ENCODE measurements at places on chromosomes 4 and X.

DNA sequence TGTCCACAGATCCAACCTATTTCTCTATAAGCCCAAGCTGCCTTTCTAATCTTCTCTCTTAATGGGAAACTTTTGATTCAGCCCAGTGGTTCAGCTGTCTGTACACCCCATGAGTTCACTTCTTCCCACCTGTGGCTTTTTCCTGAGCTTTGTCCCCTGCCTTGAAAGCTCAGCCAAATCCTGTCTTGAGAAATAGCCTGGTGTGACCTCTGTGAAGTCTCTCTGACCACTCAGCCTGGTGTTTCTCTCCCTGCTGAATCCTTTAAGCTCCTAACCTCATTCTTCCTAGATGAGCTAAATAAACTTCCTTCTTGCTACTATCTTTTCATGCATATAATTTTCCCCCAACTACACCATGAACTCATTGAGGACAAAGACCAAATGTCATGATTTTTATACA lies 15.2 kb upstream of the HERC5 start:
- no peak for DNase-seq

- no peak for DNase-seq
Observed at GRCh38 chr4:23441530-23442069, 448.2 kb downstream of the PPARGC1A start.

DNA sequence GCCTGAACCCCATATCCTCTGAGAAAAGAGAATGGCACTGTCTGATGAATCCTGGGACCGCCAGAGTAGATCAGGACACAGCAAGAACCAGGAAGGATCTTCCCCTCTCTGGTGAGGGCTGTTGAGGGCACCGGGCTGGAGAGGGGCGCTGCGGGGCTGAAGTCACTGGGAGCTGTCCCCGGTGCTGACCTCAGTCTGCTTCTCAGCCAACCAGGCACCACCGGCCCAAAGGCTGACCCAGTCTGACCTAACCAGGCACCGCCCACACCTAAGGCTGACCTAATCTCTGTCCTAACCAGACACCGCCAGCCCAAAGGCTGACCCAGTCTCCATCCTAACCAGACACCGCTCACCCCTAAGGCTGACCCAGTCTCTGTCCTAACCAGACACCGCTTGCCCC lies 82.8 kb downstream of the CPZ start:
- no peak for DNase-seq

DNA sequence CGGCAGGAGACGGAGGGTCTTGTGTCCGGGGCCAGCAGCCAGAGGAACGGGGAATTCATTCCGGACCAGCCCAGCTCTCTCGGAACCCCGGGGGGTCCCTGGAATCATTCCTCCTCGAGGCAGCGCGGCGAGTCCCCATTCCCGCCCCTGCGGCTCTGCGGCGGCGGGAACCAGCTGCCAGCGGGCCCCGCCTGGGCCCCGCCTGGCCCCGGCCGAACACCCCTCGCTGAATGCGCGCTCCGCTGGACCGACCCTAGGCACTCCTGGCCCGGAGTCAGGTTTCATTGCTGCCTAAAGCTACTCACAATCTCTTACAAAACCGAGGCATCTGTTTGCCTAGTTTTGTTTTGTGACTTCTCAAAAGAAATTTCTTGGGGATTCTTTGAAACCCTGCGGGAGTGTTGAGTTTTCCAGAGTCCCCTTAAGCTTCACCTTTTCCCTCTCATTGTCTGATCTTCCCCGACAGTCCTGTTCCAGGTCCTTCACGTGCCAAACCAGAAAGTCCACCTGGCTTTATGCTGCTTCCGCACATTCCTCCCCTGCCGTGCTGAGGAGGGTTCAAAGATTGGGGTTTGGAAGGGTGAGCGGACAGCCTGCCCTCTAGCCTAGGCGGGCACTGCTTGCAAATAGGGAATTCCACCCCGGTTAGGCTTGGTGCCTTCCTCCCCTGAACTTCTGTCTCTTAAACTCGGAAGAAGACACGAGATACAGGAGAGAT lies 789 bp downstream of the ARHGAP10 start:
- no peak for DNase-seq

DNA sequence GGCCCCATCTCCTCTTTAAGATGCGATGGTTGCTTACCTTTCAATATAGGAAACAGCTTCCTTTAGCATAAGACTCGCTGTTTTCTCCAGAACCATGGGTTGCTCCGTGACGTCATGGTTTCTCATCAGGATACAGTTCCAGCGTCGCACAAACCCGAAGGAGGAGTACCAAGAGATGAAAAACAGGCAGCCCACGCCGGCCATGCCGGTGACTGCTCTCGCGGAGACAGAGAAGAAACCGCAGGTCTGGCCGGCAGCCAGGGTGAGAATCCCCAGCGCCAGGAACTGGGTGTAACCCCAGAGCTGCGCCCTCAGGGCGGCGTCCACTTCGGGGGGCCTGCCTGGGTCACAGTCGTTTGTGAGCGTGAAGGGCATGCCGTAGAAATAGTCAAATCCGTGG lies 11.4 kb downstream of the ARSD start:
- DNase-seq = no peak

GRCh38 chr4:3201718-3202702 lies 46.9 kb upstream of the MSANTD1 start:
- DNase-seq = peak; percentile 33

DNA sequence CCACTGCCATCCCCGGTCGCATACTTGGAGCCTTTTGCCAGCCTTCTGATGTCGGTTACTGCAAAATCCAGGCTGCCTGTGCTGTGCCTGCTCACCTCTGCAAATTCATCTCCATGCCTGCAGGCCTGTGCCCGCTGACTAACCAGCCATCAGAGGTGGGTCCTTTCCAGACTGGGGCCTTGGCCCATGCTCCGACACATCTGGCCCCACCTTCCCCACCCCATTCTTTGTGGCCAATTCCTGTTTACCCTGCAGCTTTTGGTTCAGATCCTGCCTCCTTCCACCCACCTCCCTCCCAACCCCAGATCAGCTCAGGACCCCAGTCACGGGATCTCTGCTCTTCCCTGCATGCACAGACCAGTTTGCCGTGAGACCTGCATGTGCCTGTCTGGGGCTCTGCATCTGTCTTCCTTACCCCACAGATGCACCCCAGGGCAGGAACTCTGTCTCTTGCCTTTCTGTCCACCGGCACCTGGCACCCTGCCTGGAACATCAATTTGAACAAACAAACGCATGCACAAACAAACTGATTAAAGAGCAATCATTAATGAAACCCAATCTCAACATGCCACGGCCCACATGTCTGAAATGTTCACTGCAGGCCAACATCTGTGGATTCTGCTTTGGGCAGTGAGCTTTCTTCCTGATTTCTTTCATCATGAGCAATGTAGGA lies 112.8 kb upstream of the PSAPL1 start:
- DNase-seq = no peak

- DNase-seq = no peak
Observed at GRCh38 chrX:78747489-78747888, at the start of gene LPAR4. Gene LPAR4, plus strand, starts transcription at chrX:78747720. Its CDS starts 7,150 bp downstream, at chrX:78754870.

- no peak for DNase-seq
Observed at GRCh38 chrX:71873459-71873833, 37.2 kb upstream of the NHSL2 start.

DNA sequence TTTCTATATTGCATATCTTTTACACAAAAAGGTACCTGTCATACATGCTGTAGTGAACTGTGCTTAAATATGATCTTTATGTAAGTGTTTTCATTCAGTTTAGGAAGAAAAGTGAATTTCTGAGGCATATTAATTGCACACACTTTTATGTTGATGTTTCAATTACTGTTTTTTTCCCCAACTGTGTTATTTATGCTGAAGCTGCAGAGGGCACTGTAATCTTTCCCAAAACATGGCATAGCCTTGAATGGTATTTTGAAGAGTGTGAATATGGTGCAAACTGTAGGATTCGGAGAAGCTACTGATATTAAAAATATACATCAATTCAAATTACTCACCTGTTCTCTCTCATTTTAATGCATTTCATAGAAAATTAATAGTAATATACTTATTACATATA lies 6.0 kb upstream of the CENPE start:
- no peak for DNase-seq

DNA sequence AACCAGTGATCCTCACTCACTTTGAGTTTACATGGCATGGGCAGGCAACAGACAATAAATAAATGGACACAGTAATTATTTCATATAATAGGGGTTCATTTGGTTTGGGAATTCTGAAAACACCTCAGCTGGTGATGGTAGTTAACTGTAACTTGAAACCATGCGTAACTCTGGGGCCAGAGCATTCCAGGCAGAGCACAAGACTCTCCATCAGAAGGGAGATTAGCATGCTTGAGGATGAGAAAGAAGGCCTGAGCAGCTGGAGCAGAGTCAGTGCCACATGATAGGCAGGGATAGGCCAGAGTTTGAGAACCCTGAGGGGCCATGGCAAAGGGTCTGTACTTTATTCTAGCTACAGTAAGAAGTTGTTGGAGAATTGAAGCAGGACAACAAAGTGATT lies 56.3 kb upstream of the CXCL8 start:
- DNase-seq = no peak

GRCh38 chr4:84594724-84595123 lies 11.8 kb downstream of the CDS1 start:
- no peak for DNase-seq

- DNase-seq = no peak
Observed at GRCh38 chrX:100687128-100687527, 43.1 kb downstream of the SRPX2 start.

GRCh38 chr4:148747721-148748268 lies 305.6 kb upstream of the NR3C2 start:
- no peak for DNase-seq

GRCh38 chrX:32010212-32010611 lies 938.4 kb upstream of the FTHL17 start:
- DNase-seq = no peak

DNA sequence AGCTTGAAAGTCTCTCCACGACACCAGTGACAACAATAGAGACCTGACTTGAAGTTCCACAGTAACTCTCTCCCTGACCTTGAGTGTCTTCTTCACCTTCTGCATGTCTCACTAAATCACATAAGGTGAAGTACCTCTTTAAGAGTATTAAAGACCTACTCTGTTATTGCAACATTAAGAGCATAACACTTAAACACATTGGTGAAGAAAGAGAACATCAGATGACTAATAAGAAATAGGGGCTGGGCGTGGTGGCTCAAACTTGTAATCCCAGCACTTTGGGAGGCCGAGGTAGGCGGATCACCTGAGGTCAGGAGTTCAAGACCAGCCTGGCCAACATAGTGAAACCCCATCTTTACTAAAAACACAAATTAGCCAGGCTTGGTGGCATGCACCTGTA lies 33.9 kb upstream of the MAPK10 start:
- DNase-seq = no peak

DNA sequence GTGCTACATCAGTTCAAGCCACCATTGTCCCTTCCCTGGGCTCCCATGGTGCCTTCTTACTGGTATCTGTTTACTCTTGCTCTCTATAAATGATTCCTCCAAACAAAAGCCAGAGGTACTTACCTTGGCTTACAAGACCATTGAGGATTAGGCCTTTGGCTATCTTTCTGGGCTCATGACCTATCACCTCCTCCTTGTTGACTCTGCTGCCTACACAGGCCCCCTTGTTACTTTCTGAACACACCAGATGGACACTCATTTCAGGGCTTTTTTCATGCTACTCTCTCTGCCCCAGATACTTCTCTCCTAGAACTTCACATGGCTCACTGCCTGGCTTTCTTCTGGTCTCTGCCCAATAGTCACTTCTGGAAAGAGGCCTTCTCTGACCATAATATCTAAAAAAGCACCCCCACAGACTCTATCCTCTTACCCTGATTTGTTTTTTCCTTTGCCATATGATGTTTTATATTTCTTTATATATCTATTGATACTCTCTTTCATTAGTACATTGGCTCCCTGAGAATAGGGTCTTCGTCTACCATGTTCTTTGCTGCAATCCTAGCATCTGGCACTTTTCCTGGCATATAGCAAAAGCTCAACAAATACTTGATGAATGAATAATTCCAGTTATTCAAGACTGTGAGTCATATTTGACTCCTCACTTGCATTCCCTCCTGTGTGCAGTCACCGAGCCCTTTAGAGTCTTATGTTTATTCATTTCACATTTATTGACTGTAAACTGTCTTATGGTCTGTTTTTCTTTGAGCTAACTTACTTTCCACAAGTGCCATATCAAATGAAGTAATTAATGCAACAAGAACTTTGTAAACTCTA lies 27.1 kb upstream of the TAPT1 start:
- no peak for DNase-seq

- DNase-seq = no peak
Observed at GRCh38 chr4:153634738-153635353, 49.2 kb upstream of the TLR2 start.

DNA sequence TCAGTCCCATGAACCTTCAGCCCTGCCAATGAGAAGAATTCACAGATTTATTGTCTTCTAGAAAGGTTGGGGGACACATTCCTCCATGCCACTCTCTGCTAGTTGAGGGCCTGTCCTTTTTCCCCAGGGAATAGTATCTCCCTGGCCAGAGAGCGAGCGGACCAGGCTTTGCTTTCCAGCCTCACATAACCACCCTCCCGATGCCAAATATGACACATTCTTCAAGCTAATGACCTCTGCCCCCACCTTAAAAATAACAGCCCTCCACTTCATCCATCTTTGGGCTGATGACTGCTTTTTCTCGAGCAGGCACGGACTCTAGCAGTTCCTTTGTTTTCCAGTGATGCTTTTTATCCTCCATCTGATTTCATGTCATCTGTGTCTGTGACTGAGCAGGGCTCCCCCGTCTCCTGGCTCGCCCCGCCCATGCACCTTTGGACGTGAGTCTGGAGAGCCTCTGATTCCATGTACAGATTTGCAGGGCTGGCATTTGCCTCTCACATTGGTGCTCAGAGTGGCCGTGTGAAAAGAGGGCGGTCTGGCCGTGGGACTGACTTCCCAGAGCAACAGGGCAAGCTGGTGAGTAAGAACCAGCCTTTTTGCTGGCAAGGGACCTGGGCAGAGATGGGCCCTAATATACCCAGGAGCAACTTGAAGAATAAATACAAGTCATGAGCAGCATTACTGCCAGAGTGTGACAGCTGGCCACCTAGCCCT lies 279.8 kb downstream of the BCOR start:
- no peak for DNase-seq

DNA sequence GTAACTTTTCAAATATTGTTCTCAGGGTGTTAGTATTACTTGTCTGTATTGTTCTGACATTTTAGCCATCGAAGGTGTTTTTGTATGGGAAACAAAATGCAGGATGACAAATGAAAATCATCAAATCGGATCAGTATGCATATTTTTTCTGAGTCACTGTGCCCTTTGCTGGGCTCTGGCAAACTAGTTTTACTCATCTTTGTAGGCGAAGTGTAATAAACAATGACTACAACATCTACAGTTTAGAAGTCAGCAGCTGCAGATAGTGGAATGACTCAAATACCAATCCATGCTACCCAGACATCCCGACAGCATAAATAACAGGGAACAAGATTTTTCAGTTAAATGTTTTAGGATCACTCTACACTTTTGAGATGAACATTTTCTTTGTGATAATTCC lies 557.3 kb upstream of the TENM3 start:
- no peak for DNase-seq

DNA sequence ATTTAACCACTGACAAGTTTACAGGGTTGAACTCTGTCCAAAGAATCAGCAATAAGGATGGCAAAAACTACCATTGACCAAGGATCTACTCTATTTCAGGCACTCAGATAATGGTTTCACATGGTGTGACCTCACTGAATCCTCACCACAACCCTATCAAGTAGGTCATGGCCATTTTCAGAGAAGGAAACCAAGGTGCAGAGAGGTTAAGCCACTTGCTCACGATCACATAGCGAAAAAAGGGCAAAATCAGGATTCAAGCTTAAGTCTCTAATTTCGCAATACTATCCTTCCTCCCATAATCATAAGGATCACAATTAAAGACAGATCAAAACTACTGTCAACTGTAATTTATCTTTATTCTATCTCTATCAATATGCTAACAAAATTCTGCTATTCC lies 191.0 kb upstream of the AFF2 start:
- no peak for DNase-seq

GRCh38 chr4:160399826-160400225 lies 1296.9 kb downstream of the RAPGEF2 start:
- DNase-seq = no peak
